ENCODE measurements at places on chromosomes 11 and 22.

DNA sequence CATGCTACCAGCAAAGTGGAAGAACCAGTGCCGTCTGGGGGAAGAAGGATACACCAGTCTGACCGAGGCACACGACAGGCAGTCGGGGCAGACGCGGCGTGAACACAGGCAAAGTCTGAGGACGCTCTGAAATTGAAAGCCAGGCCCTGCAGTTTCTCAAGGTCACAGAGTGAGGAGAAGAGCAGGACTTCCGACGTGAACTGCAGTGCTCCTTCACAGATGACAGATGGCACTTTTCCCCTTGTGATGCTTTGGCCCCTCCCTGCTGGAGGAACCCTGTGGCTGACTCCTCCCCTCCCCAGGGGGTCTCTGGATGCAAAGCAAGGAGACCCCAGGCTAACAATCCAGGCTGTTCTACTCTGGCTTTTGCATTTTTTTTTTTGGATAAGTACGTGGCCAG lies 19.6 kb upstream of the JAM3 start:
- no peak overlapping the region for H3K27ac ChIP-seq
- H3K4me3 ChIP-seq = no peak overlapping the region
- H3K36me3 ChIP-seq = no peaks in the 10 kb centered on the region
- H3K4me1 ChIP-seq = peaks cover 21% of the 10 kb centered on the region
- H3K27me3 ChIP-seq = peaks cover 61% of the 10 kb centered on the region

GRCh38 chr11:106497321-106497720 lies 419.9 kb downstream of the AASDHPPT start:
- H3K4me1 ChIP-seq = peaks cover 11% of the 10 kb centered on the region
- no peak overlapping the region for H3K4me3 ChIP-seq
- H3K27ac ChIP-seq = no peak overlapping the region
- no peak for DNase-seq

- no peaks in the 10 kb centered on the region for H3K27me3 ChIP-seq
- no peaks in the 10 kb centered on the region for H3K4me1 ChIP-seq
- no peak overlapping the region for H3K27ac ChIP-seq
Observed at GRCh38 chr11:116901964-116902688, 64.7 kb upstream of the APOA1 start.

DNA sequence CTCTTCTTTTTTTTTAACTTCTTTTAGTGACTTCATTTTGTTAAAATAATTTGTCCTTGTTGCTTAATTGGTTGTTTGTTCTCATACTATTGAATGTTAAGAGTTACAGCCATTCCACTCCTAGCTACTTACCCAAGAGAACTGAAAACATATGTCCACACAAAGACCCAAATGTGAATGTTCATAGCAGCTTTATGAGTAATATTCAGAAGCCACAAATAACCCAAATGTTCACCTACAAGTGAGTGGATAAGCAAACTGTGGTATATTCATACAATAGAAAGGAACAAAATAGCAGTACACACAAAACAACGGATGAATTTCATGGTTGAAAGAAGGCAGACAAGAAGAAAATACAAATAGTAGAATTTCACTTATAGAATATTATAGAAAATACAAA lies 1.4 kb upstream of the OR4D11 start:
- H3K27ac ChIP-seq = no peak overlapping the region
- DNase-seq = no peak
- no peaks in the 10 kb centered on the region for H3K36me3 ChIP-seq
- H3K27me3 ChIP-seq = no peaks in the 10 kb centered on the region

DNA sequence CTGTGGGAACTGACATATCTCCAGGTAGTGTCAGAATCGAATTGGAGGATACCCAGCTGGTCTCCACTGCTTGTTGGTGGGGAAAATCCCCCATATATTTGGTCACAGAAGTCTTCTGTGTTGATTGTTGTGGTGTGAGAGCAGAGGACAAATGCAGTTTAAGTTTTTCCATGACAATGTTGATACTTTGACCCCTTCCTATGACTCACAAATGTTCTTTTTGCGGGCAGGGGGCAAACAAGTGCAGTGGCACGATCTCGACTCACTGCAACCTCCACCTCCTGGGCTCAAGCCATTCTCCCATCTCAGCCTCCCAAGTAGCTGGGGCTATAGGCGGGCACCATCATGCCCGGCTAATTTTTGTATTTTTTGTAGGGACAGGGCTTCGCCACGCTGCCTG lies 7.4 kb upstream of the PATL1 start:
- peaks cover 6% of the 10 kb centered on the region for H3K4me1 ChIP-seq
- H3K27me3 ChIP-seq = peaks cover 4% of the 10 kb centered on the region
- H3K4me3 ChIP-seq = no peak overlapping the region
- H3K36me3 ChIP-seq = no peaks in the 10 kb centered on the region

- peaks cover 8% of the 10 kb centered on the region for H3K36me3 ChIP-seq
- DNase-seq = no peak
- H3K4me3 ChIP-seq = no peak overlapping the region
- peak overlapping the region; percentile 46 for H3K27ac ChIP-seq
- no peaks in the 10 kb centered on the region for H3K27me3 ChIP-seq
Observed at GRCh38 chr11:64324692-64325469, 7.0 kb downstream of the PRDX5 start.

DNA sequence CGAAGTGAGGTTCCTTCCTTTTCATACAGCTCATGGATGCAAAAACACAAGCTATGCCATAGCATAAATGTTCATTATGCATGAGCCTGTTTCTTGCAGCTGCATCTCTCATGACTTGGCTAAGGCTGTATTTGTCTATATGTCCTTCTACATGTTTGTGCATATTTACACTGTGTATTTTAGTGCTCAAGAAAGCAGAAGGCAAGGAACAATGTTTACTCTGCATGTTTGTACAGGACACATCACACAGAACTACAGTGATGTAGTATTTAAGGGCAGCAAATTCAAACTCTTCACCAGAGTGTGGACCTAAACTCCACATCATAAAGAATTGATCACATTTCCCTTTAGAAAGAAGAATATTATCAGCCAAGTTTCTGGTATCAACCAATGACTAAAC lies 170.3 kb downstream of the CADM1 start:
- H3K4me3 ChIP-seq = no peak overlapping the region
- H3K4me1 ChIP-seq = no peaks in the 10 kb centered on the region
- no peak overlapping the region for H3K27ac ChIP-seq

- peaks cover 12% of the 10 kb centered on the region for H3K4me1 ChIP-seq
- H3K36me3 ChIP-seq = no peaks in the 10 kb centered on the region
- H3K27ac ChIP-seq = no peak overlapping the region
- DNase-seq = no peak
- H3K4me3 ChIP-seq = no peak overlapping the region
- no peaks in the 10 kb centered on the region for H3K27me3 ChIP-seq
Observed at GRCh38 chr11:35324981-35325380, 94.4 kb downstream of the SLC1A2 start.

DNA sequence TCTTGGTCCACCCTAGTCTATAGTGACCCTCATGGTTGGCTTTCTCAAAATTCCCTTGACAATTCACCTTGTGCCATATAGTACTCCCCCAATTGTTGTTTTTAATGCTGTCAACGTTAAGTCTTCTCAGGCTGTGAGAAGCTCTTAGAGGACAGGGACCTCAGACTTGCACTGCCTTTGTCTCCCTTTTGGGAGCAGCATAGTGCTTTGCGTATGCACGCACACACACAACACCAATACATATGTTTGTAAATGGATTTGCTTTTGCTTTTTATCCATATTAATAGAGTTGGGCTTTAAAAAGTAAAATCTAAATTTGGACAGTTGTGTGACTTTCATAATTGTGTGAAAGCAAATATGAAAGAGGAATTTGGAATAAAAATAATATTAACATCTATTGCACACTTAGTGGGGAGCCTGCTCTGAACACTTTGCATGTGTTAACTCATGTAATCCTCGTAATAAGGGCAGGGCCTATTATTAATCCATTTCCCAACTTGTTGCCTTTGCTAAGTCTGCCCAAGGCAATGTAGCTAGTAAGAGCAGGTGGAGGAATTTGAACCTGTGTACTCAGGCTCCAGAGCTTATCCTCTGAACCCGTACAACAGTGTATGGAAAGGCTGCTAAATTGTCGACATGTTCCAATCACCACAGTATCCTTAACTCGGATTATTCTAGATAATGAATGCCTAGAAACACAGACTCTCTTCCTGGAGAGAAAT lies 257.7 kb upstream of the NARS2 start:
- no peaks in the 10 kb centered on the region for H3K27me3 ChIP-seq
- H3K4me3 ChIP-seq = no peak overlapping the region
- peaks cover 45% of the 10 kb centered on the region for H3K4me1 ChIP-seq
- peaks cover 19% of the 10 kb centered on the region for H3K36me3 ChIP-seq
- H3K27ac ChIP-seq = no peak overlapping the region

- H3K27ac ChIP-seq = no peak overlapping the region
- H3K36me3 ChIP-seq = peaks cover 8% of the 10 kb centered on the region
- peaks cover 16% of the 10 kb centered on the region for H3K4me1 ChIP-seq
- no peaks in the 10 kb centered on the region for H3K27me3 ChIP-seq
Observed at GRCh38 chr11:46480909-46481308, 89.3 kb upstream of the CHRM4 start.

DNA sequence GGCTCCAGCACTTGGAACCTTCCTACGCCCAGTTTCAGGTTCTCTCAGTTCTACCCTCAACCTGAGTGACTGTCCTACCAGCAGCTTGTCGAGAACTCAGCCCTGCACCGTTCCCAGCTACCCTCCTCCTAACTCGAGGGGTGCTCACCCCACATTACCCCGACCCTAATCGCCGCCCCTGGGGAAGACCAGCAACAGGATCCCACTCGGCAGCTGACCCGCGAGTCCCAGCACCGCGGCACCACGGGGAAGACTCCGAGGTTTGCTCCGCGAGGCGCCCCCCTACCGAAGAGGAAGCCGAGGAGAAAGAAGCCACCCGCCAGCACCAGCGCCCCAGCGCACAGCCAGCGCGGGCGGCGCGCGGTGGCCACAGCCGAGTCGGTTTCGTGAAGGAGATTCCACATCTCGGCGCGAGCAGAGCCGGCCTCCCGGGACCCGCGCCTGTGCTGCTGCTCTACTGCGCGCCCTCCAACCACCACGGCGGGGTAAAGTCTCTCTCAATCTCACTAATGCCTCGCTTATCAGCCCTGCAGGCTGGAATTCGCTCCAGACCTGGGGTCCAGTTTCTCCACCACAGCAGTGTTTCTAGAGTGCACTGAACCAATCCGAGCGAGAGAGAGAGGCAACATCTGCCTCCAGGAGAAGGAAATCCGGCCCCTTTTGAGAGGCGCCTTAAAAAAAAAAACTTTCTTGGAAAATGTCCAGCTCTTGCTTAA lies at the start of gene FOLH1:
Gene FOLH1 (minus strand): TSS at position 597 of the 716 bp plus-strand sequence. CDS start 193 bp downstream, at position 404.
- DNase-seq = no peak
- no peaks in the 10 kb centered on the region for H3K36me3 ChIP-seq
- no peak within 1 kb of the TSS for H3K27ac ChIP-seq
- no peak within 1 kb of the TSS for H3K4me3 ChIP-seq
- H3K27me3 ChIP-seq = no peaks in the 10 kb centered on the region
- no peaks in the 10 kb centered on the region for H3K4me1 ChIP-seq

DNA sequence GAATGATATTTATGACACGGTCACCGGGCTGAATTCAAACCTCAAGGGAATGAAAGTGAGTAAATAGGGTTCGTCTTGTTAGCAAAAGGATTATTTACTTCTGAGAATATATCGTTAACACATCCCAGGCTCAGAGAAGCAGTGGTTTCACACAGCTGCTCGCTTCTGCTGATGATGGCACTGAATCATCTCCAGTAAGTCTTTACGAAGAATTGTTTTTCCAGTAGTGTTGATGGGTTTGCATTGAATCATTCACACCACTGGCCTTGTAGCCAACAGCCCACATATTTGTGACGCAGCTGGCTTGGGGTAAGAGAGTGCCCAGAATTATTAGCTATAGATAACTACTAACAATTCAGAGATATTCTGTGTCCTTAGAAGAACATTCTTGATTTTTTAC lies 236.3 kb downstream of the CADM1 start:
- H3K4me3 ChIP-seq = no peak overlapping the region
- no peak overlapping the region for H3K27ac ChIP-seq
- DNase-seq = no peak
- H3K36me3 ChIP-seq = no peaks in the 10 kb centered on the region

DNA sequence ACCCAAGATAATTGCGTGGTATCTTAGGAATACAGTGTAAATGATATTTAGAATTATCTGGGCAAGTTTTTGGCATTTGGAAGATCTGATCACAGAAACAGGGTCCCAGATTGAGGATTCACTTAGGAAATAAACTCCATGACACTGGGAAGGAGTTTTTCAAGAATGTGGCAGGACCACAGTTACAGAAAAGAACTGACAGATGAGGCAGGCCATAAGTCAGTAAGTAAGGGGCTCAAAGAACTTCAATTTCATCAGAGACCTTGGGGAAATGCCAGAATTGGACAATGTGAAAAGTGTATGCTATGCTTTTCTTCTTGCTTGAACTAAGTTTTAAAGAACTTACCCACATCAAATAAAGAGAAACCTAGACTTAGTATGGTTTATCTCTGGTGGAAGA lies 49.3 kb downstream of the RBMXL2 start:
- no peaks in the 10 kb centered on the region for H3K4me1 ChIP-seq
- H3K27me3 ChIP-seq = peaks cover 12% of the 10 kb centered on the region
- H3K36me3 ChIP-seq = no peaks in the 10 kb centered on the region
- no peak overlapping the region for H3K27ac ChIP-seq
- H3K4me3 ChIP-seq = no peak overlapping the region

DNA sequence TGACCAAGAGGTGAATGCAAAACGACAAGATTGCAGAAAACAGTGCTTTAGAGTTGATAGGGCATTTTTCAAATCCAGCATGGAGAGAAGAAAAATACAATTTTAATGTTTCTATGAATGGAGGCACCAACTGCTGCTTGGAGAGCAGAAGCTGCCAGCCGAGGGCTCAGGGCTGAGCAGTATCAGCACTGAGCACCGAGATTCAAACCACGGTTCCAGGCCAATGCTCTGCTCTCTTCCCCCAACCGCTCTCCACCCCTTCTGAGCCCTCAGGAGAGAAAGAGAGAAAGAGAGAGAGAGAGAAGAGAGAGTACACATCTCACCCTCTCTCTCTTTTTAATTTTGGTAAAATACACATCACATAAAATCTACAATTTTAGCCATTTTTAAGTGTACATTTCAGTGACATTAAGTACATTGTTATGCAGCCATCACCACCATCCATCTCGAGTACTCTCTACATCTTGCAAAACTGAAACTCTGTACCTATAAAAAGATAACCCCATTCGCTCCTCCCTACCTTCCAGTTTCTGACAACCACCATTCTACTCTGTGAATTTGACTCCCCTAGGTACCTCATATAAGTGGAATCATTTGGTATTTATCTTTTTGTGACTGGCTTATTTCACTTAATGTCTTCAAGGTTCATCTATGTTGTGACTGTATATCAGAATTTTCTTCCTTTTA lies 333.3 kb downstream of the MIAT start:
- no peaks in the 10 kb centered on the region for H3K4me1 ChIP-seq
- no peak for DNase-seq
- no peak overlapping the region for H3K4me3 ChIP-seq
- no peaks in the 10 kb centered on the region for H3K36me3 ChIP-seq
- H3K27ac ChIP-seq = no peak overlapping the region
- H3K27me3 ChIP-seq = peaks cover 52% of the 10 kb centered on the region

GRCh38 chr11:66317723-66318599 lies 1.1 kb upstream of the CD248 start:
- H3K36me3 ChIP-seq = no peaks in the 10 kb centered on the region
- H3K4me3 ChIP-seq = peak overlapping the region; percentile 78
- peaks cover 30% of the 10 kb centered on the region for H3K4me1 ChIP-seq
- DNase-seq = no peak
- peak overlapping the region; percentile 68 for H3K27ac ChIP-seq
- H3K27me3 ChIP-seq = peaks cover 3% of the 10 kb centered on the region

GRCh38 chr11:69529001-69529400 lies 47.5 kb downstream of the LINC01488 start:
- no peak for DNase-seq
- H3K4me1 ChIP-seq = peaks cover 12% of the 10 kb centered on the region
- no peak overlapping the region for H3K4me3 ChIP-seq
- no peak overlapping the region for H3K27ac ChIP-seq
- H3K36me3 ChIP-seq = no peaks in the 10 kb centered on the region
